ENCODE measurements at places on chromosomes 12 and 14.

- no peak for DNase-seq
Observed at GRCh38 chr14:87995500-87996290, 2.7 kb upstream of the GALC start.

DNA sequence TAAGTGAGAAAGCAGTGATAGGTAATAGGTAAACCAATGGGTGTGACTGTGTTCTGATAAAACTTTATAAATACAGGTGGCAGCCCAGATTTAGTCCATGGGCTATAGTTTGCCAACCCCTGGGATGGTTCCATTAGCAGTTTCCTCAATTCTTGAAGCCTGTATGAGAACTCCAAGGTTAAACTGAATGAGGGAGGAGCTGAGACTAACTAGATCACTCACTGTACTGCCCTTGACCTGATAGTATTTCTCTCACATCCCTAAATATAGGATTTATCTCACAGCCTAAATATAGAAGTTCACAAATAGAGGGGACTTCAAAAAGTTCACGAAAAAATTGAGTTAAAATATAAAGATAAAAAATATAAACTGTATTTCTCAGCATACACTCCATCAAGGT, 439.6 kb upstream of the CCDC196 start:
- DNase-seq: no peak

DNA sequence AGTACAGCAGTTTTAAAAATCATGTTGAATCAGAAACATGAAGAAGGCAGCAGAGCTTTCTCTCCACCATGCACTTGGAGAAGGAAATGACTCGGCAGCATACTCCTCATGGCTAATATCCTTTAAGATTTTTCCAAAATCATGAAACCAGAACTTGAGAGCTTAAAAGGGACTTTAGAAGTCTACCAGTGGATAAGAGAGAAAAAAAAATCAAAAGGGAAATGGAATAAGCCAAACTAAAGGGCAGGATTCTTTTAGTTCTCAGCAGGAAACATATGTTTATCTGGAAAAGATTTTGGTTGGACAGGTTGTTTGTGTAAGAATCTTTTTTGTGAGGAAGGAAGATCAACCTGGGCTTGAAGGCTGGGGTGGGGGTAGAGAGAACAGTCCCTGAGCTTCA, 111.8 kb downstream of the PRKCH start:
- DNase-seq: no peak

GRCh38 chr12:62347922-62348650, 87.9 kb downstream of the USP15 start:
- DNase-seq: no peak

DNA sequence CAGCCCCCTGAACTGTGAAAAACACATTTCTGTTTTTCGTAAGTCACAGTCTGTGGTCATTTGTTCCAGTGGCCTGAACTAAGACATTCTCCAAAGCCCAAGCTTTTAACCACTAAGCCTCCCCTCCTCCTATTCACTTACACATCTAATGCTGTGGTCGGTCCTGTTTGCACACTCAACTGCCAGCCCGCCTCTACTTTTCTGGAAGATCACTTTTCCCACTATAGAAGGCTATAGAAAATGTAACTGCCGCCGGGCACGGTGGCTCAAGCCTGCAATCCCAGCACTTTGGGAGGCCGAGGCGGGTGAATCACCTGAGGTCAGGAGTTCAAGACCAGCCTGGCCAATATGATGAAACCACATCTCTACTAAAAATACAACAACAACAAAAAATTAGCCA, 524.7 kb upstream of the TMEM132C start:
- DNase-seq: no peak

GRCh38 chr14:102805371-102805891, 28.2 kb downstream of the TRAF3 start:
- no peak for DNase-seq

DNA sequence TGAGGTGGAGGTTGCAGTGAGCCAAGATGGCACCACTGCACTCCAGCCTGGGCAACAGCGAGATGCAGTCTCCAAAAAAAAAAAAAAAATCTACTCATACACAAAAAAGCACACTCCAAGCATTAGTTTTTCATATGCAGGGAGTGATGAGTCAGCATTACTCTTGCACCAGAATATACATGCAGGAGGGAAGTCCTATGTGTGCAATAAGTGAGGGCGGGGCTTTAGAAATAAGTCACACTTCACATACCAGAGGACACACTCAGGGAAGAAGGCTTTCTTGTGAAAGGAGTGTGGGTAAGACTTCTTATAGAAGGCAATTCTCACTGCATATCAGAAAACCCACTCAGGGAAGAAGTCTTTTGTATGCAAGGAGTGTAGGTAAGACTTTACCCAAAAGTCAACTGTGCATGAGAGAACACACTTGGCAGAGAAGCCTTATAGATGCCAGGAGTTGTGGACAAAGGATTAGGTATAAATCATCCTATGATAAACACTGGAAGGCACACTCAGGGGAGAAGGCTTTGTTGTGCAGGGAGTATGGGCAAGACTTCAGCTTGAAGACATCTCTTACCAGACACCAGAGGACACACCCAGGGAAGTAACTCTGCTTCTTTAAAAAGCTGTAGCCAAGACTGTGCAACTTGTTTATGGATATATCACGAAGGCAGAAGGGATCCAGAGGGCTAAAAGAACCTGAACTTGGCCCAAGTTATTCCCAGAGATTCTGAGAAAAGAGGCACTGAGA, 50.5 kb downstream of the ATF7 start:
- DNase-seq: no peak

- no peak for DNase-seq
Observed at GRCh38 chr12:42420395-42420794, 94.4 kb downstream of the PPHLN1 start.

DNA sequence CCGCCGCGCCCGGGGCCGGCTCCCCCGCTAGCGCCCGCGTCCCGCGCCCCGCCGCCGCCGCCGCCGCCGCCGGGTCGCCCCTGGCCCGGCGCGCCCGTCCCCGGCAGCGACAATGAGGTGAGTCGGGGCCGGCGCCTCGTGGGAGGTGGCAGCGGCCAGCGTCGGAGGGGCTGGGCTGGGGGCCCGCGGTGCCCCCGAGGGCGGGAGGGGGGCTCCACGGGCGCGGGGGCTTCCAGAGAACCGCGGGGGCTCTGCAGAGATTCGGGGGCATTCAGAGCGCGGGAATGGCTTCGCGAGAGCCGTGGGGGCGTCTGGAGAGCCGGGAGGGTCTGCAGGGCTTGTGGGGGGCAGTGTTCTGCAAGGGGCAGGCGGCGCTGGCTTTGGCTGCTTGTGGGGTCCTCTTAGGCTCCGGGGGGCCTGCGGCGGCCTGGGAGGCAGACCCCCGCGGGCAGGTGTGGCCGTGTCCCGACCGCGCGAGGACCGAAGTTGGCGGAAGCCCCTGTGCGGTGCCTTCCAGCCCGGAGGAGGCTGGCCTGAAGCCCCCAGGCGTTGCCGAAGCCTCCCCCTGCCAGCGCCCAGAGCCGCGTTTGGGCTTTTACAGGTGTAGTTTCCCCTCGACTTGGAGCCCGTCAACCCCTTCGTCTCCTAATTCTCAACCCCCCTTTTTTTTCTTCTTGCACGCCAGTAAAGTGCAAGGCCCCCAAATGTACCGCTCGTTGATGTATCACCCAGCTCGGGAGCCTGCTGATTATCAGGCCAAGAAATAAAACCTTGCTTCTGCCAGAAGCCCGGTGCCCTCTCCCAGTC, 93.1 kb upstream of the EVL start:
- no peak for DNase-seq

DNA sequence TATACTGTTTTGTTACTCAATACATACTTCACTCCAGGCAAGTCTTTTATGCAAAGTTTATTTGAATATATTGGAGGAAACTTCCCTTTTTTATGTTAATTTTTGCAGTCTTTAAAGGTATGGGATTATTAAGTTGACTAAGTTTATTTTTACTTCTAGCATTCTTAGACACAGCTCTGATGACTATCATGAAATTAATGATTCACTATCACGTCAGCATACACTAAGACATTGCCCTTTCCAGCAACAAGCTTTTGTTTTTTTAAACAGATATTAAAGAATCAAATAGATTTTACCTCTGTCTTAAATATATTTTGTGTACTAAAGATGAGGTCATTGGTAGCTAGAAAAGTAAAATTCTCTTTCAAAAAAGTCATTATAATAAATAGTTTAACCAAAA, 52.1 kb downstream of the DERA start:
- DNase-seq: no peak

- no peak for DNase-seq
Observed at GRCh38 chr14:99254328-99255009, 17.5 kb downstream of the BCL11B start.
